ENCODE measurements at places on chromosomes 3 and 15.

GRCh38 chr3:63981980-63982379 is 41.3 kb downstream of the PSMD6 start:
- no peak for DNase-seq

- DNase-seq = no peak
Measured at GRCh38 chr3:151589311-151589710, 128.4 kb upstream of the IGSF10 start.

DNA sequence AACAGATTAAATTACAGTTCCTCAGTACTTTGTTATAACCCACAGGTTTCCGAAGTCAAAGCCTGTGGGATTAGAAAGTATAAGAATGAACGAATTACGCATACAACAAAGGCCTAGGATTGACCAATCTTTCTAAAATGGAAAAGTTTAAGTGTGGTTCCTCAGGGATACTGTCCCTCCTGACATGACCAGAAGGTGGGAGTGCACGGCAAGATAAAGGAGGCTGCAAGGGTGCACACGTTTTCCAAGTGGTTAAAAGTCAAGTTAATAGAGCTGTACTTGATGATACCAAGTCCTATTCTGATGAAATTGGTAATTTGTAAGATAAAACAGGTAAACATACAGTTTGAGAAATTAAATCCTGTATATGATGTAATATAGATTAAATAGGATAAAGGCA is 96.2 kb downstream of the ALDH1A2 start:
- DNase-seq = no peak

DNA sequence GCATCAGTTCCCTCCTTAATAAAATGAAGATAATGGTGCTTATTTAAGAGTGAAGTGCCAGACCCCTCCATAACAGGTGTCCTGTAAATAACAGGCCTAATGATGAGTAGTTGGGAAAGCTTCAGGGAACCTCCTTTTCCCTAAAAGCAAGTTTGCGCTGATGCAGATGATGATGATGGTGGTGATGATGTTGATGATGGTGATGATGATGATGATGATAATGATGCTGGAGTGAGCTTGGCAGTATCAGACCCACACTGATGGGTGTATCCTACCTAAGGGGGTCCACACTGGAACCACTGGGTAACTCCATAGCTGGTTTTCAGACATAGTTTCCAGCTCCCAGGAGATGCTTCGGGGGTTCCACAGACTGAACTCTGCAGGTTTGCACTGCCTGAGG is 24.4 kb downstream of the MTMR14 start:
- DNase-seq = no peak

GRCh38 chr3:57673156-57673555 is 19.7 kb downstream of the DENND6A start:
- no peak for DNase-seq

- no peak for DNase-seq
Measured at GRCh38 chr3:59937201-59937600, 887.4 kb upstream of the CFAP20DC start.

GRCh38 chr3:105828703-105829102 is 40.1 kb downstream of the CBLB start:
- DNase-seq = no peak

- DNase-seq = no peak
Measured at GRCh38 chr15:27463525-27464088, 492.6 kb downstream of the GABRG3 start.

- DNase-seq = no peak
Measured at GRCh38 chr15:79364571-79365240, 53.8 kb downstream of the TMED3 start.

- DNase-seq = peak; percentile 11
Measured at GRCh38 chr3:48232734-48233133, 8.2 kb upstream of the ZNF589 start.
